ENCODE measurements at places on chromosomes 7 and 10. TPM values are rescaled to one million over a fixed set of nuclear protein-coding genes. Genes with fewer than 3 reads are reported as not detected.

ASCC1 gene
- total RNA-seq = 15.3 TPM

GRCh38 chr7:130278860-130279259 is 12.2 kb downstream of the CPA2 start:
- no peak for DNase-seq

MALRD1 gene
- total RNA-seq = not detected

CCDC172 gene
- total RNA-seq = not detected

DYDC2 gene
- total RNA-seq = not detected

DNA sequence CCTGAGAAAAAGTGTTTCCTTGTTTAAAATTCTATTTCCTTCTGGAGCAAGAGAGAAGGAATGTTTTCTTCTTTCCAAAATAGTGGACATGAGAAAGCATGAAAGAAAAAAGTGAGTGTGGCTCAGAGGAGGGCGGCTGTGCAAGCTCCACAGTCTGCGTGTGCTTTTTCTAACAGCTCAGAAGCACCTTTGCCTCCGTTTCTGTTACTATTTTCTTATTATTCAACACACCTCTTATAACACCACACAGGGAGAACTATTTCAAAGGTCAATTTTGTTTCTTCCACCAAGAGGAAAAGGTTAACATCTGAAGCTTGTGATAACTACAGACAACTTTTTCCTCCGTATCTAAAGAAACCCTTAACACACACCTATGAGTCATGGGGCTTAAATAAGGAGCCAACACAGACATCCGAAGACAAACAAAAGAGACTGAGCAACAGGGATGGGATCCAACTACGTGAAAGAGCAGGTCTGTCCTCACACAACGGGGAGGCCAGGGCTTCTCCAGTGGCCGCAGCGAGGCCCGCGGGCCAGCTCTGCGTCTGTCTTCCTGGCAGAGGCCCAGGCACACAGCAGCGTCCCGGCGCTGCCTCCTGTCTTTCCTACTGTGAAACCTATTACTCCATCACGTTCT is 36.2 kb upstream of the NCAPG2 start:
- peak; percentile 36 for DNase-seq

MOGAT3 gene
- total RNA-seq = not detected

ACTL6B gene
- total RNA-seq = not detected

DNA sequence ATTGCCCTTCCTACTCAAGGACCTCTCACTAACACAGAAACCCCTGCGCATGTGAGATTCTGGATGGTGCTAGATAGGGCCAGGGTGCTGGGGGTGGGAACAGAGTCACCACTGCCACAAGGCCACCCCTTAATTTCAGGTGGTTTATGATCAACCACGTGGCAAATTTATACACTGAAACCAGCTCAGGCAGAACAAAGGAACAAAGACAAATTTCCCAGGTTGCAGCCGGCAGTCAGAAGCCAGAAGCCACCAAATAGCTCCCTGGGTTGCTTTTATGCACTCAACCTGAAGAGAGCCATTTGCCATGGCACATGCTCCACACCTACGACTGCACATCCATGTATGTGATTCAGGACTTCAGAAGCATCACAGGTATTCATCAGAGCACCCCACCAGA is 2.5 kb downstream of the VOPP1 start:
- DNase-seq = no peak

AKR1C8 gene
- total RNA-seq = not detected

DNA sequence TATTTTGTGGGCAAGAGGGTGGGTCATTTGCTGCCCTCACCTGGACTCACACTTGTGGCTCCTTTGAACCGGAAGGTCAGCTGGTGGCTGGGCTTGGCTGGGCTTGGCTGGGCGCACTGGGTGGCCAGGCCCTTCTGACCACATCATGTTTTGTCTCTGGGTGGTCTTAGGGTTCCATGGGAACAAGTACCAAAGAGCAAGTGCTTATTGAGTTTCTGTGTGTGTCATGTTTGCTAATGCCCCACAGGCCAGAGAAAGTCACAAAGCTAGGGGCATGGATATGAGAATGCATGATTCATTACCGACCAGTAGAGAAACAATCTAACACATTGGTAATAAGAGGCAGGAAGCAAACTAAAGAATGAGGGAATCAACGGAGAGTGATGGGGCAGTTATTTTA is 33.6 kb upstream of the NRP1 start:
- DNase-seq = no peak

DNA sequence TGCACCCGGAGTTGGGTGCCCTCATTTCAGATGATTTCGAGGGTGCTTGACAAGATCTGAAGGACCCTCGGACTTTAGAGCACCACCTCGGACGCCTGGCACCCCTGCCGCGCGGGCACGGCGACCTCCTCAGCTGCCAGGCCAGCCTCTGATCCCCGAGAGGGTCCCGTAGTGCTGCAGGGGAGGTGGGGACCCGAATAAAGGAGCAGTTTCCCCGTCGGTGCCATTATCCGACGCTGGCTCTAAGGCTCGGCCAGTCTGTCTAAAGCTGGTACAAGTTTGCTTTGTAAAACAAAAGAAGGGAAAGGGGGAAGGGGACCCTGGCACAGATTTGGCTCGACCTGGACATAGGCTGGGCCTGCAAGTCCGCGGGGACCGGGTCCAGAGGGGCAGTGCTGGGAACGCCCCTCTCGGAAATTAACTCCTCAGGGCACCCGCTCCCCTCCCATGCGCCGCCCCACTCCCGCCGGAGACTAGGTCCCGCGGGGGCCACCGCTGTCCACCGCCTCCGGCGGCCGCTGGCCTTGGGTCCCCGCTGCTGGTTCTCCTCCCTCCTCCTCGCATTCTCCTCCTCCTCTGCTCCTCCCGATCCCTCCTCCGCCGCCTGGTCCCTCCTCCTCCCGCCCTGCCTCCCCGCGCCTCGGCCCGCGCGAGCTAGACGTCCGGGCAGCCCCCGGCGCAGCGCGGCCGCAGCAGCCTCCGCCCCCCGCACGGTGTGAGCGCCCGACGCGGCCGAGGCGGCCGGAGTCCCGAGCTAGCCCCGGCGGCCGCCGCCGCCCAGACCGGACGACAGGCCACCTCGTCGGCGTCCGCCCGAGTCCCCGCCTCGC is at the start of gene EGFR:
EGFR (plus strand) TSS at position 657 of the 830 bp plus-strand sequence. CDS start 261 bp downstream, outside the sequence.
- peak; percentile 80 for DNase-seq

DNA sequence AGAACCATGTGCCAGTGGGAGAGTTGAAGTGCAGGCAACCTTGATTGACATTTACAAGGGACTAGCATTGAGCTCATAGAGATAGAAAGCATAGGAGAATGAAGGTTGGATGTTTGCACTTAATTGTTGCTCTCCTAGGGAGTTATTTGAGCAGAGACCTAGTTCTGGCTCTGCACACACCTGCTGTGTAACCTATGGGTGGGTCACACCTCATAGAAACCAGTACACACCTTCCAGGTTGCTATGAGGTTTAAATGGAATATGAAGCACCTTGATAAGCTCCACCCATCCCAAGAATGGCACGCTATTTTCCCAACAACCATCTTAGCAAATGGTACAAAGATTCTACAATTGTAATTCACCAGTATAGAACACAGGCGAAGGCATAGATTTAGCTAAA is 86.2 kb upstream of the AOAH start:
- no peak for DNase-seq

MAP3K8 gene
- 8.3 TPM for total RNA-seq

DNA sequence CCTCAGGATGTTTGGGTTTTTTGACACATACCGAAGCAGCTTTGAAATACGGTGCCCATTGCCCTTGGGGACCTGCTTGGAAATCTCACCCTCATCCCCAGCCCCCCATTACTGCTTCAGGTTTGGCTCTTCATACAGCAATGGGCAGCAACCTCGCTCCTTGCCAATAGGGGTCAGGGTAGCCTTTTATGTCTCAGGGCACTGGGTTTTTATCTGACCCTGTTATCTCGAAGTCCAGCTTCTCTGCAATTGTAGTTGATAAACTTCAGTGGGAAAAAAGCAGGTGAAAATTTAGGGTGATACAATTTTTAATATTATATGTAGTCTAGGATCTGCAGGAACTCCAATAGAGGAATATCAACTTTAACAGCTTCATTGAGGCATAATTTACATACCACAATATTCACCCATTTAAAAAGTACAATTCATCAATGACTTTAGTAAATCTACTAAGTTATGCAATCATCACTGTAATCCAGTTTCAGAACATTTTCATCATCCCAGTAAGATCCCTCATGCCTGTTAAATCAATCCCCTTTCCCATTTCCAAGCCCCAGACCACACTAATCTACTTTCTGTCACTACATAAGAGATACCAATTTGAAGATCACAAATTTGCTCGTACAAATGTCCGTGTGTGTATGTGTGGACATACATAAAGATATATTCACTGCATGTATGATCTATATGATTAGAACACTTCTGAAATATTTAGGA is 386.2 kb downstream of the KCNMA1 start:
- no peak for DNase-seq

- no peak for DNase-seq
Observed at GRCh38 chr10:56142092-56142728, 218.8 kb downstream of the ZWINT start.

DNA sequence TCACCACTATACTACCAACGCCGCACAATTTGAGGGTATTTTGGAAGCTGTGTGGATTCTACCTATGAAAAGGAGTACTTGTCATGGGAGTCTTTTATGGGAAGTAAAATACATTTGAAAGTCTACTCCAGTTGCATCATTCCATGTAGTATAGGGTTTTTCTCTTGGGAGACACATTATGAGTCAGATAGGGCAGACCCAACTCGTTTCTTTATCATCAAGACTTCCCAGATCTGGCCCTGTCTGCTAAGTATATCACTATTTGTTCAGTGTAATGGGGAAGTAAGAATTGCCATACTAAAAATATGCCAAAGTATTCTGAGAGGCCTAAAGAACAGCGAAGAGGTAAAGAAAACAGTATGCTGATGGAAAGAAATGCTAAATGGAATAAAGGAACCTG is 144.2 kb downstream of the SPAG6 start:
- DNase-seq = no peak

- no peak for DNase-seq
Observed at GRCh38 chr7:8157296-8157695, 104.7 kb downstream of the ICA1 start.

GRCh38 chr10:105742184-105742583 is 1101.1 kb downstream of the SORCS3 start:
- no peak for DNase-seq

DNA sequence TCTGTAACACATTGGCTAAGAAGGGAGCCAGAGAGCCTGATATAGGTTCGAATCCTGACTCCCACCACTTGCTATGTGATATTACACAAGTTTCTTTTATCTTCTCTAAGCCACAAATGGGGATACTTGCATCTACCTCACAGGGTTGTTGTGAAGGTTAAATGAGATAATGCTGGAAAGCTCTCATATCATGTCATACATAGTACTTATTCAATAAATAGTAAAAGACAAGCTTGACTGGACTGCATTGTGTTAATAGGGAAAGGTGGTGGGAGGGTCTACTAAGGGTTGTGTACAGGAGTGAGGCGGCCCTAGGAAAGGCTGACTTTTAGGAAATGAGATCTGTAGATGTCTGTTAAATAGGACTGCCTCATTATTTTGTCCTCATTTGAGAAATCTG is 35.8 kb upstream of the DNMBP start:
- DNase-seq = no peak

DNA sequence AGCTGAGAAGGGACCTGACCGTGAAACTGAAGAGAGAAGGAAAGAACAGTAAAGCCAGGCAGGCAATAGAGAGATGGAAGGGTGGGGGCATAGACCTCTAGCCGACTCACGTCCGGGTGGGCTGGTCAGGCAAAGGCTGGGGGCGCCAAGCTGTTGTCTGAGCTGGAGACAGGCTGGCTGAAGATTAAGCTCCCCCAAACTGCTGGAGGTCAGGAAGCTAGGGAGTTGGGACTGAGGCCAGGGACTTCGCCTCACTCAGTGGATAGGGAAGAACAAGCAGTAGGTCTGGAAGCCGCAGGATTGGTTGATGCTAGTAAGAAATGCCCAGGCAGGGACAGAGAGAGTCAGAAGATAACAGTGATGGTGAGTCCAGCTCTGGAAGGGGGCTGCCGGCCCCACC is 5.3 kb downstream of the PITX3 start:
- DNase-seq = no peak

GRCh38 chr7:37259319-37259821 is 189.3 kb downstream of the ELMO1 start:
- no peak for DNase-seq

All from psoas muscle (tissue), 8 donors.